ENCODE measurements at places on chromosomes 1 and 21.
A peak's percentile ranks its signal among the peaks of the same experiment; 100 is the strongest.

- DNase-seq: peak; percentile 59
Measured at GRCh38 chr1:204289280-204289679, 70.4 kb downstream of the PLEKHA6 start.

GRCh38 chr21:43825242-43825935, 36.0 kb downstream of the RRP1 start:
- DNase-seq: no peak

GRCh38 chr1:101344745-101345144, 107.9 kb downstream of the S1PR1 start:
- no peak for DNase-seq

DNA sequence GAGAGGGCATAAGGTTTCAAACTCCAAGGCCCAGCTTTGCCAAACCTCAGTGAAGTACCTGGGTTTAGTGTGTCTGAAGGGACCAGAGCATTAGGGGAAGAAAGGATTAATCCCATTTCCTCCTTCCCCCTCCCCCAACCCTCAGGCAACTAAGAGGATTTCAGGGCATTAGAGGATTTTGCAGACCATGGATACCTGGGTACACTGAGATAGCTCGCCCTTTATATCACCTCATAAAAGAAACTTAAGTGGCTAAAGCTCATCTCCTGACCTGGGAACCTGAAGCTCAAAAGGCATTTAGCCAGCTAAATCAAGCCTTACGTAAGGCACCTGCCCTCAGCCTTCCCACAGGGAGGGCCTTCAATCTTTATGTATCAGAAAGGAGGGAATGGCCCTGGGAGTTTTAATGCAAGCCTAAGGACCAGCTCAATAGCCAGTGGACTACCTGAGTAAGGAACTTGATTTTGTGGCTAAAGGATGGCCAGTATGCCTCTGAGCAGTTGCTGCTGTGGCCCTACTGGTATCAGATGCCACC, 26.4 kb upstream of the SMYD3 start:
- DNase-seq: no peak

- no peak for DNase-seq
Measured at GRCh38 chr1:230743899-230744298, 3.3 kb upstream of the CAPN9 start.
